ENCODE measurements at places on chromosomes 6 and 20.

GRCh38 chr6:105573138-105573537, 170.3 kb upstream of the PREP start:
- DNase-seq, result no peak

- no peak for DNase-seq
Measured at GRCh38 chr6:170150590-170150945, 140.3 kb downstream of the DLL1 start.

GRCh38 chr6:20653085-20653479, 118.8 kb downstream of the CDKAL1 start:
- DNase-seq, result no peak

DNA sequence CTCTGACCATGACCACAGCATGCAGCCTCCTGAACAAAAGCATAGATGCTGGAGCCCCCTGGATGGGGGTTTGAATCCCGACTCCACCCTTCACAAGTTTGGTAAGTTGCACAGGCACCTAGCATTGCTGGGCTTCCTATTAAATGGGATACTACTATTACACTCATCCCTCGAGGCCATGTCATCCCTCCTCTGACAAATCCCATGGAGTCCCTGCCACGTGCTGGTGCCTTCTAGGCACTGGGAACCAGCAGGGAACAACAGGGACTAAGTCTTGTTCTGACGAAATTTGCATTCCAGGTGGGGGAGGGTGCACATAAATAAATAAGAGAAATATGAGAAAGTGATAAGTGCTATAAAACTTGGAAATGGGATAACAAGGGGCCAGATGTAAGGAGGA, 15.3 kb upstream of the SIRPA start:
- no peak for DNase-seq

GRCh38 chr6:6915219-6915618, 192.5 kb upstream of the RREB1 start:
- no peak for DNase-seq

GRCh38 chr6:33418690-33419291, 884 bp upstream of the CUTA start:
- DNase-seq, result peak; percentile 46

DNA sequence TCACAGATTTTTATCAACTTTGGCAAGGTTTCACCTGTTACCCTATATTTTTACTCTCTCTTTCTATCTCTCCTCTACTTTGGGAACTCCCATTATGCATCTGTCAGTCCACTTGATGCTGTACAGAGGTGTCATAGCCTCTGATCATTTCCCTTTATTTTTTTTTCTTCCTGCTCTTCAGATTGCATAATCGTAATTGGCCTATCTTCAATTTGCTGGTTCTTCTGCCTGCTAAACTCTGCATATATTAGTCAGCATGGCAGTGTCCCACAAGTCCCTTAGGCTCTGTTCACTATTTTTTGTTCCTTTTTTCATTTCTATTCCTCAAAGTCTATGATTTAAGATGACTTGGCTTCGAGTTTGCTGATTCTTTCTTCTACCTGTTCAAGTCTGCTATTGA, 44.7 kb upstream of the MICB start:
- no peak for DNase-seq

- DNase-seq, result peak; percentile 32
Measured at GRCh38 chr20:15767999-15768741, 805.1 kb downstream of the KIF16B start.

DNA sequence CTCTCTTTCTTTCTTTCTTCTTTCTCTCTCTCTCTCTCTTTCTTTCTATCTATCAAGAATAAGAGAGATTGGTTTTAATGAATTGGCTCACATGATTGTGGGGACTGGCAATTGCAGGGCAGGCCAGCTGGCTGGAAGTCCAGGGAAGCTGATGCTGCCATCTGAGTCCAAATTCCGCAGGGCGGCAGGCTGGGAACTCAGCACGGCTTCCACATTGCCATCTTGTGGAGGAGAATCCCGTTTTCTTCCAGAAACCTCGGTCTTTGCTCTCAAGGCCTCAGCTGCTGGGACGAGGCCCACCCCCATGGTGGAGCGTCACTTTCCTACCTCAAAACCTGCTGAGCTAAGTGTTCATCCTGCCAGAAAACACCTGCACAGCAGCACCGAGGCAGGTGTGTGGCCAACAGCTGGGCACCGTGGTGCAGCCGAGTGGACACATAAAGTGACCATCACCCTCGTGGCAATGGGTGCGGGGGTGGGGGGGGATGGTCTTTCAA, 58.8 kb upstream of the SLCO4A1 start:
- DNase-seq, result no peak

DNA sequence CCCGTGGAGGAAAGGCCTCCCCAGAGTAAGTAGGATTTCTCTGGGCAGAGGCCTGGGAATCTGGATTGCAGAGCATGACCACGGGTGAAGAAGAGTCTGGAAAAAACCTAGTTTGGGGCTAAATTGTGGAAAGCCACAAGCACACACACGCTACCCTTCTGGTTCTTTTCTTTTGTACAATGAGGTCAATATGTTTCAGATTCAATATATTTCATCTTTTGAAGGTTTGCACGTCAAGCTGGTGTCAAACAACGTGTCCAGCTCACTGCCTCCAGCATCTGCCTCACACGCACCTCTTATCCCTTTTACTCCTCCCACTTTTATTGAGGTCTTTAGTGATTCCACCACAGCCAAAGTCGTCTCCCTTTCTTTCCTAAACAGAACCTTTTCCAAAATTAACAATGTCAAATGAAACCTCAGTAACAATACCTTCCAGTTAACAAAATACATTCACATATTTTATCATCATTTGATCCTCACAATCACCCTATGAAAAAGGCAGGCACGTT, 773 bp upstream of the EPB41L2 start:
- DNase-seq, result no peak
